Urinary bladder (tissue), 4 donors: ENCODE measurements at places on chromosomes 4 and X.

DNA sequence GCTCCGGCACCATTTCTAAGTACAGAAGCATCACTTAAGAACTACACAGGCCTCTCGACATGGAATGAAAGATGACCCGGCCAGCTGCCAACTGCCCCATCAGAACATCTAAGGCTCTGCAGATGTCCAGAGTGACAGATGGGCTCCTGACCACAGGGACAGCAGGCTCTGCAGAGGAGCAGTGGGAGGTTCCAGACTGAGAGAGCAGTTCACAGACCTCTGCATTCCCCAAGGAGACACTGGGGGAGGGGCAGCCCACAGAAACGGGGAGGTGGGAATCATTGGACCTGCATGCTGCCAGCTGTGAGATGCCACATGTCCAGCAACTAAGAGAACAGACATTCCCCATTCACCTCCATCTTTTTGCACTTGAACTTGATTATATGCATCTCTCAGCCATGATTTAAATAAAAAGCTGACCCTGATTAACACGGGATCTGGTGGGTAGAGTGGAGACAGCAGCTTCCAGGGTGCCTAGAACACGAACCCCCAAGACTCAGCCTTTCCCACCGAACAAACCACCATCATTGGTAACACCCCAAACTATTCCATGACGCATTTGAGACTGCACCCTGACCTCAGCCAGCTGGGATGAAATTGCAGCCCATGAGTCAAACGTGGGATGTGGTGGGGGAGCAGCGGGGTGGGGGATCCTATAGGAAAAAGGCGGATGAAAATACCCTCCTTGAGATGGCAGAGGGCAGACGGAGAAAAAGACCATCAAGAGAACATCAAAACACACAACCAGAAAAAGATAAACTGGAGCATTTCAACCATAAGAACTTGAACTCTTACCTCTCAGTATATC, 47.2 kb downstream of the AFAP1 start:
- DNase-seq, result no peak

GRCh38 chr4:145719752-145720624, 40.0 kb downstream of the C4orf51 start:
- DNase-seq, result no peak

- DNase-seq, result no peak
Measured at GRCh38 chr4:149116806-149117205, 674.6 kb upstream of the NR3C2 start.

DNA sequence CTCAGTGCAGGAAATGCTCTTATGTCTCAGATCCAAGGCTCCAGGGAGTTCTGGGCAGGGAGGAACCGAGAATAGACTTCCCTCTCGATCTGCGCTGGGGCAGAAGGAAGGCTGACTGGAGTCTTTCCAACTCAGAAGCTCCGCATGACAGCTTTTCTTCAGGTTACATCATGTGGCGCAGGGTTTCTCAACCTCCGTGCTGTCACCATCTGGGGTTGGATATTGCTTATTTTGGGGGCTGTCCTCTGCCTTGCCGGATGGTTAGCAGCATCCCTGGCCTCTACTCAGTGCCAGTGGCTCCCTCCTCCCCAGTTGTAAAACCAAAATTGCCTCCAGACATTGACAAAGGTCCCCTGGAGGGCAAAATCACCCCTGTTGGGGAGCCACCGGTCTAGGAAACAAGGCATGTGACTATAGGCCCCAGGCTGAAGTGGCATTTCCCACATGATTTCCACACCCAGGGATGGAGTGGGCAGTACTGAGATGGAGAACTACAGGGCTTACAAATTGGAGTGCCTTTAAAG, 21.4 kb downstream of the REELD1 start:
- DNase-seq, result no peak

GRCh38 chrX:19225909-19226308, 103.6 kb upstream of the ADGRG2 start:
- no peak for DNase-seq

DNA sequence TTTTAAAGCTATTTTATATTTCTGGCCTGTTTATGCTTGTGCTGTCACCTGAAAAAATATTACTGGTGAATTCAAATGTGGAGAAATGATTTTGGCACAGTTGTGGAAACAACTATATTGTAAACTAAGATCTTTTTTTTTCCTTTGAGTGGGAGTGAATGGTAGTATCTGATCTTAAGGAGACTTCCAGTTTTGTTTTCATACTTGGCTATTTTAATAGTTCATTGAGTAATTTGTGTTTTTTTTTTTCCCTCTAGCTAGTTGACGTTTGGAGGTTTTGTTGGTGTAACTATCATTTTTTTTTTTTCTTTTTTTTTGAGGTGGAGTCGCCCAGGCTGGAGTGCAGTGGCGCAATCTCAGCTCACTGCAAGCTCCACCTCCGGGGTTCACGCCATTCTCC, 10.5 kb downstream of the STAG2 start:
- DNase-seq, result no peak

- no peak for DNase-seq
Measured at GRCh38 chrX:128650326-128650725, 598.1 kb upstream of the ACTRT1 start.

DNA sequence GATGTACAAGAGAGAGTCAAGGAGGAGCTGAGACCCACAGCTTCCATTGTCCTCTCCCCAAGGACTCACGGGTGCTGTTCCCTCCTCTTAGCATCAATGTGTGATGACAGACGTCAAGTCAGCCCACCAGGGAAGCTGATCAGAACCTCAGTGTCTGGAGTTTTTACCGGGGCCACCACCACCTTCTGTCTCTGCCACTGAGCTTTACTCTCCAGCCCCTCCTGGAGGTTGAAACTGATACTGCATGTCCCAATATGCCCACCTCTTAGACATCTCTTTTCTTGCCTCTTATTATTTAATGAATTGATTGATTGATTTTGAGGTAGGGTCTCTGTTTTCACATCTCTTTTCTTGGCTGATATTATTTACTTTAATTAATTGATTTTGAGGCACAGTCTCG, 10.3 kb upstream of the AKAP17A start:
- no peak for DNase-seq

GRCh38 chr4:105059337-105059736, 87.3 kb upstream of the TET2 start:
- no peak for DNase-seq

DNA sequence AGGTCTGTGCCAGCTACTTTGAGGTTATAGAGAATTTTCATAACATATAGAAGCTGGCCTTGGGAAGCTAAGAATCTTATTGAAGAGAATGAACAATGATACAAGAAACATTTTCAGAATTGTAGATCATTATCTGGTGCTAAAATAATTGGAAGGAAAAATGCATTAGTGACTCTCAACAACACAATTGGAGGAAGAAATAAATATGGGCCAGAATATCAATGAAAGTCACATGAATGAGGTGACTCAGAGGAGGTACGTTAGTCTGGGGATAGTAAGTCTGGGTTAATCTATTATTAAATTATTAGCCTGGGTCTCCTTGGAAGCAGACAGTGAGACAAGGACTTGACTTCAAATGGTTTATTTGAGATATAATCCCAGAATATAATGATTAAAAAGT, 529.3 kb upstream of the SLIT2 start:
- no peak for DNase-seq
